ENCODE measurements at places on chromosomes 1 and 21.

DNA sequence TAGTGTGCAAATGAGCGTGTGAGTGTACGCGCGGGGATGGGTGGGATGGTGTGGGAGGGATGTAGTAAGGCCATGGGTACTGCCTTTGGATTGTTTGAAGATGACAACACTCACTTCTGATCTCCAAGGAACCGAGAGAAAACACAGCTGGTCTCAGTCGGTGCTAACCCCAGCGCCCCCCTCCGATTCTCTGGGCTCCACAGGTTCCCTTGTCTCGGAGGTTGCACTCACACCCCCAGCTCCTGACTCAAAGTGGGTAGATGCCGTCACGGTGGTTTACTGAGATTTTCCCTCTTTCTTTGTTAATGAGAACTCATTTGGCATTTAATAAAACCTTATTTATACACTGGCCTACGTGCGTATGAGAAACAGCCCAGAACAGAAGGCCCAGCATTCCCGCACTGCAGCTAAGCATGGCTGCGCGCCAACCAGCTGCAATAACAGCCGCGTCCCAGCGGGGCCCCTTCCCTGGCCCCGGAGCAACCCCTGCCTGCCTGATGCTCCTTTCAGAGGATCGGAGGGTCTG is 25.8 kb downstream of the ABCA4 start:
- DNase-seq, result peak; percentile 94

DNA sequence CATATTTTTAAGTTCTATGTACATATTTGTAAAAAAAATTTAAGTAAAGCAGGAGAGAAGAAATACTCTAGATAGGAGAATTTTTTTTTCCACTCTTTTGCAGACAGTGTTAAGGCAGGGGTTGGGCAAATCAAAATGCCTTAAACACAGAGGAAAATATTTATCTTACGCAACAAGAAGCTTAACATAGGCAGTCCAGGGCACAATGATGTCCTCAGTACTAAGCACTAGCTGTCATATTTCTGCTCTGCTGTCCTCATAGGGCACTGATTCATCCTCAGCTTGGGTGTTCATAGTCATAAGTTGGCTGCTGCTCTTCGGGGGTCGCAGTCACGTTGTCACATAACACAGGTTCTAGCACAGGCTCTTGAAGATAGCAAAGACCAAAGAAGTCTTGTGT is 247.4 kb downstream of the PTBP2 start:
- DNase-seq, result no peak

GRCh38 chr1:6723621-6724428 is 22.2 kb upstream of the DNAJC11 start:
- no peak for DNase-seq

GRCh38 chr1:59357645-59358320 is 60.9 kb downstream of the FGGY start:
- no peak for DNase-seq

- no peak for DNase-seq
These were observed 15.9 kb downstream of the PYCR2 start for GRCh38 chr1:225908013-225908640.

DNA sequence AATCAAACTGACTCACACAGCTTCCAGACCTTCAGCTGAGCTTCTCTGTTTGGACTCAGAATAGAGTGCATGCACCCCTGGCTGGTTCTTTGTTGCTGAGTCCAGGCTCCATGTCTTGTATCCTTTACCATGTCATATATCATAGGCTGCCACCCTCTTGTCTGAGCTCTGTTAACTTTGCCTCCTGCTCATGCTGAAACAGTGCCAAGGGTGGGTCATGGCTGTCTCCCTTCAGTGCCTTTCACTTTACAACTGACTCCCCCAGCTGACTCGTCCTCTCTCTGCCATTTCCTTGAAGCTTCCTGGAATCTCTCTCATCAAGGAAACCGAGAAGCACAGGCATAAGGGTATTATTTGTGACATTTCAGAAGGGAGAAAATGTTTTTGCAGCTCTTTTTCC is 885.3 kb downstream of the TTLL7 start:
- DNase-seq, result no peak

DNA sequence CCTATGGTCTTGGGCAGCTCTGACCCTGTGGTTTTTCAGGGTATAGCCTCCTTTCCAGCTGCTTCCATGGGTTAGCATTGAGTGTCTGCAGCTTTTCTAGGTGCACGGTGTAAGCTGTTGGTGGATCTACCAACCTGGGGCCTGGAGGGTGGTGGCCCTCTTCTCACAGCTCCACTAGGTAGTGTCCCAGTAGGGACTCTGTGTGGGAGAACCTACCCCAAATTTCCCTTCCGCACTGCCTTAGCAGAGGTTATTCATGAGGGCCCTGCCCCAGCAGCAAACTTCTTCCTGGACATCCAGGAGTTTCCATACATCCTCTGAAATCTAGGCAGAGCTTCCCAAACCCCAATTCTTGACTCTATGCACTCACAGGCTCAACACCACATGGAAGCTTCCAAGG is 111.0 kb upstream of the C1orf87 start:
- DNase-seq, result no peak

DNA sequence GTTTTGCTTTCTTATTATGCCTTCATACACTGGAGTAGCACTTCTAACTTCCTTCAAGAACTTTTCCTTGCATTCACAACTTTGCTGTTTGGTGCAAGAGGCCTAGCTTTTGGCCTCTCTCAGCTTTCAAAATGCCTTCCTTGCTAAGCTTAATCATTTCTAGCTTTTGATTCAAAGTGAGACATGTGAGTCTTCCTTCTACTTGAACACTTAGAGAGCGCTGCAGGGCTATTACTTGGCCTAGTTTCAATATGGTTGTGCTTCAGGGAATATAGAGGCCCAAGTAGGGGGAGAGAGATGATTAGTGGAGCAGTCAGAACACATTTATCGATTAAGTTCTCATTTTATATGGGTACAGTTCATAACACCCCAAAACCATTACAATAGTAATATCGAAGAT is 12.4 kb downstream of the ANGEL2 start:
- DNase-seq, result no peak

DNA sequence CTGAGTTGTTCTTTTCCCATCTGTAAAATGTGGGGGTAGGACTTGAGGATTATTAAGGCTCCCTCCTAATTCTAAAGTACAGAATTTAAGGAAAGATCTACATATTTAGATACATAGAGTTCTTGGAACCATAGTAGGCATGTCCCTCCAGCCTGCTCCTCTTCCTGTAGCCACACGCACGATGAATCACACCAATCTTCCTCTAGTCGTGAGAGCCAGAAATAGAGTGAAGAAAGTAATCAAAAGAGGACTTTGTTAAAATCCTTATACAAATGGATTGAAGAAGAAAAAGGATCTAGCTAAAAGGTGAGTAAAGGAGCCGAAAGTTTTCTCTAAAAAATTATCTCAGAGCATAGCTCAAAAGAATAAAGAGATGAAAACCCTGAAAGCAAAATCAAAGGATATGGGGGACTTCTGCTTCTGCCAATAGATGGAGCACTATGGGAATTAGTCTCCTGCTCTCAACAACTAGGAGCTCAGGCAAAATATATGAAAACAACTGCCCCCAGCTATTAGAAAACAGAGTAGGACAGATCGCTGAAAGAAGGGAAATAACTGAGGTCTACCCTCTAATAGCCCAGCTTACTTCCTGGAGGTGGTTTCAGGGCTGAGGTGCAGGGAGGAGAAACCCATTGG is 8.5 kb downstream of the C1orf141 start:
- DNase-seq, result no peak

Data from esophagus muscularis mucosa (tissue), 4 donors.